ENCODE measurements at places on chromosomes 1 and 21.

DNA sequence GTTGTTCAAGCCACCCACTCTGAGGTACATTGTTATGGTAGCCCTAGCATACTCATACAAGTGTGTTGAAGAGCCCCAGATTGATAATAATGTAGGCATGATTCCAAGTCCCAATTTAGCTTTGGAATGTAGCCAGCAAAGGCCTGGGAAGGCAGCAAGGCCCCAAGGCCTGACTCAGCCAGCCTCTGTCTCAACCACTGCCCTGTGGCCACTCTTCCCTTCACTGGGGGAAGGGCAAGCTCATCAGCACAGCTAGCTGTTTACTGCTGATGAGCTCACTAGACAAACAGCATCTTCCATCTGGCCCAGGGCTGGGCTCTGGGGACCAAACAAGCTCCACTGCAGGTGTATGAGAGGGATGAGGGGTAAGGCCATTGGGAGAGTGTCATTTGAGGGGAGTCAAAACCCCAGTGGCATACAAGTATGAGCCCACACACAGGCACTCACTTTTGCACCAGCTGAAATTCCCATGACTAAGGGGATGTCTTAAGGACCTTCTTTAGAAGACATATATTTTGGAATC, 2.2 kb upstream of the IRF6 start:
- no peak for DNase-seq

DNA sequence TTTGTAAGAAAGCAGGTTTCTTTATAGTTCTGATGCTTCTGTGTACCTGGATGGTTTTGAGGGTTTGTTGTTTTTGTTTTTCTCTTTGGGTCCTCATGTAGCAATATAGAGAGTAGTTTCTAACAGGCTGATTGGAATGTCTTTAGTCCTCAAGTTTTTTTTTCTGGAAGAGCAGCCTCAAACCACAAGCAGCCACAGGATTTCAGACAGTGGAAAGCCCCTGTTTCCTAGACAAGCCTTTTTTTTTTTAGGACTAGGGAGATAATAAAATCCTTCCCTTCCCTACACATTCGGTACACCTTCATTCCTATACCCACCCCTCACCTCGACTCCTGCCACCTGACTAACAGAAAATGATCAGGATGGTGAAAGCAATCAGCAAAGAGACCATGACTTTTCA, 47.6 kb downstream of the ACP6 start:
- DNase-seq: no peak

GRCh38 chr1:84299536-84300170, 1.9 kb upstream of the SAMD13 start:
- no peak for DNase-seq

DNA sequence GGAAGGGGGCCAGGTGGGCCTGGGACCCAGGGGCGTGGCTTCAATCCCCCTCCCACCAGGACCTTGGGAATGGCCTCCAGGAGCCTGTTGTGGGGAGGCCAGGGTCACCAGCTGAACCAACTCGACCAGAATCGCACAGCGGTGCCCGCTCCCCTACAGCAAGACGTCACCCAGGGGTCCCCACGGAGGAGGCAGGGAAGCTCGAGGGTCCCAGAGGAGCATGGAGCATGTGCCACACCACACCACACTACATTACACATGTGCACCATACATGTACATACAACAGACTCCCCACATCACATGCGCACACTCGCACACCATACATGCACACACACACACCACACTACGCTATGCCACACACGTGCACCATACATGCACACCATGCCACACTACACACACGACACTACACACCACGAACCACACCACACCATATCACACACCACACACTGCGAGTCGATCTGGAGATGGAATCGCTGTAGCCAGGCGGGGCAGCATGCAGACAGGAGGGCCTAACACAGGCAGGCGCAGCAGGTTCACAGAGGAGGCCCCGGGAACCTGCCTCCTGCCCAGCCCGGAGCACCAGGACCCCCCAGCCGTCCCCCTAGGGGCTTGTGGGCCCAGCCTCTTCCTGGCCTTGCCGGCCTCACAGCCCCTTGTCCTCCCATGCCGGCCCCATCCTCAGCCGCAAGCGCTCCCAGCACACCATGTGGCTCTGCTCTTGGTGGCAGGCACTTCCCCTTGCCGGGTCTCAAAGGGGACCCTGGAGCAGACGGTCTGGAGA, 596 bp downstream of the ITGB2 start:
- DNase-seq: no peak
